ENCODE measurements at places on chromosomes 7 and 10.

DNA sequence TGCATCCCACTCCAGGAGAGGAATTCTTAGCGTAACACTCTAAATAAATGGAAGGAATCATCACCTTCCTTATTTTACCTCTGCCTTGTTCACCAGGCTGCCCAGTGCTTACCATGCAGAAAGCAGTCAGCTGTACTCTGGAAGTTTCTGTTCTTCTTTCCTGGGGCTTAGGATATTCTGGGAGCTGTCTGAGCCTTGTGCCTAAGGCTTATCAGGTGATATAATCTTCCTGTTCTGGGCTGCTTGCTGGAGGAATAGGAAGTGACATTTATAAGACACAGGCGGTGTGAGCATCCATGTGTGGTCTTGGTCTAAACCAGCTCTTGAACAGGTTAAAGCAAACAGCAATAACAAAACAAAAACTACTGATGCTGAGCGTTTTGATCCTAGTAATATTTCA is 13.5 kb downstream of the KCTD7 start:
- DNase-seq = no peak

DNA sequence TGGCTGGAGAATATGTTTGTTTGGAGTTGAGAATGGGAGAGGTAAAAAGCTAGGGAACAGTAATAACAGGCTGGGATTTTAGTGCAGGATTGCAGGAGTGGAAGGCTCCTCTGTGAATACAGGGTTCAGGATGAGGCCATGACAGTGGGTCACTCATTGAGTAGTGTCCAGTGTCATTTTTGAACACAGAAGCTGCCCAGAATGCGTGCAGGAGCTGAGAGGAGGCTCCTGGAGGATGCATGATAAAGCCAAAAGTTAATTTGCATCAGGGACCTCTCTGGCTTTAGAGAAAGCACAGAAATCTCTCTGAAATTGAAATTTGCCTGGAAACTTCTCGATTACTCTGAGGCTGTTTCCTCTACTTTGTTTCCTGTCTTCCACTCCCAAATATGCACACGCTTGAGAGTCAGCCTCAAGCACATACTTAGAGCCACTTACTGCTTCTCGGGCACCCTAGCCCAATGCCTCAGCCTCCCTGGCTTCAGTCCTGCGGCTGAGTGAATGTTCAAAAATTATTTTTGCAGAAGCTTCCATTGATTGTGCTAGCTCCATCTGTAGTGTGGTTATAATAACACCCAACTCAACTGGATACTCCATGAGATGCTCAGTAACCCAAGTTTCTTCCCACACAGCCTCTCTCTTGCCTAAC is 1.8 kb upstream of the GALNT17 start:
- no peak for DNase-seq

GRCh38 chr7:47584536-47584895 is 2.6 kb upstream of the TNS3 start:
- DNase-seq = no peak

DNA sequence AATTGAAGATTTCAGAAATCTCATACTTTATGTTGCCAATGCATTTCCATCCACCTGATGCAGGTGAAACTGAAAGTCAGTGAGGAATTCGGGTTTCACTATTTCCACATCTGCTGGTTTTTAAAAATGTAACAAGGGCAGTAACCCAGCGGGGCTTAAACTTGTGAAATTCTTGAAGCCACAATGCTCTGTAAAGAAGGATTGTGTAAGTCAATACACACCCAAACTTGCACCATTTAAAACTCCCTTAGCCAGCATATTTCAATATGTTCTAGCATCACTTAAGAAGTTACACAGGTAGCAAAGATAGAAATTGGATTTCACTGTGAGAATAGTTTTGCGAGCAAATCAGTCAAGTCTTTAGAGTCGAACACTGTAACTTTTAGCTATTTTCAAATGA is 386.1 kb downstream of the PLXDC2 start:
- DNase-seq = no peak

DNA sequence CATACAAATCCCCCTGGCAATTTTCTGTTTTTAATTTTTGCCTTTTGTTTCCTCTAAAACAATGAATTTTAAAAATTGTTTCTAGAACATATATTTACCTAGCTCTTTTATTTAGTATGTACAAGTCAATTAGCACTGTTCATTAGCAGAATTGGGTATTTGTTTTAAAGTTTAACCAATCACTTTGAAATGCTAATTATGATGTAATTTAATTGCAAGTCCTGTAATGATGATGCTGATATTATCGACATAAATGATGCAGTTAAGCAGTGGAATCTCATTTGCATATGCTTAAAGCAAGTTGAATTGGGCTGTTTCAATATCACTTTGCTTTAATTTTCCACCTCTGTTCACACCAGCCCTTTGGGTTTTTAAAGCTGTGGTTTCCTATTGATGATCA is 2.7 kb downstream of the FOXP2 start:
- DNase-seq = no peak

DNA sequence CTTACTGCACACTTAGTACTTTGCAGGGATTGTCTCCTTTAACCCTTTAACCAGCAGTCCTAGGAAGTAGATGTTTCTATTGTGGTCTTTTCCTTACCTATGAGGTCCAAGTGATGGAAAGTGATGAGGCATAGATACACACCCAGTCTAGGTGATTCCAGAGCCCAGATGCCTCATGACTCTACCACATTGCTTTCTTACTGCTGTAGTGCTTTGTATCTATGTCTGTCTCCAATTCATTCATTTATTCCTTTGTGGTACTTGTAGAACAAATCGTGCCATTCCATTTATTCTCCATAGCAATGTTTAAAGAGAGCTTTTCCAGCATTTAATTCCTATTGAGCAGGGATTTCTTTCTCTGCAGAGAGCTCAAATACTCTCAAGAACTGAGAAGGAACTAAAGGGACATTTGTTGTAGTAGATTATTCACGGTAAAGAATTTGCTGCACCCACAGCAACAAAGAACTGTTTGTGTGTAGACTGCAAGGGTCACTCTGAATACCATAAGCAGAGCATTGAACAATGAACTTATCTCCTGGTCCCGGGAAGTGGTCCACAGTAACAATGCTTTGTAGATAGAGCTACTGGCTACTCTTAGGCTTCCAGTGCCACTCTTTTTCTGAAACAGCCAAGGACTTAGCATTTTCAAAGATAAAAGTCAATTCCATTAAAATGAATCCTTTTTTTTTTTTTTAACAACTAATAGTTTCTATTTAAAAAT is 337.0 kb downstream of the PTEN start:
- DNase-seq = no peak

- DNase-seq = no peak
Measured at GRCh38 chr10:27535317-27535716, 31.2 kb downstream of the RAB18 start.

- DNase-seq = no peak
Measured at GRCh38 chr10:78715435-78715834, 353.3 kb upstream of the ZMIZ1 start.

DNA sequence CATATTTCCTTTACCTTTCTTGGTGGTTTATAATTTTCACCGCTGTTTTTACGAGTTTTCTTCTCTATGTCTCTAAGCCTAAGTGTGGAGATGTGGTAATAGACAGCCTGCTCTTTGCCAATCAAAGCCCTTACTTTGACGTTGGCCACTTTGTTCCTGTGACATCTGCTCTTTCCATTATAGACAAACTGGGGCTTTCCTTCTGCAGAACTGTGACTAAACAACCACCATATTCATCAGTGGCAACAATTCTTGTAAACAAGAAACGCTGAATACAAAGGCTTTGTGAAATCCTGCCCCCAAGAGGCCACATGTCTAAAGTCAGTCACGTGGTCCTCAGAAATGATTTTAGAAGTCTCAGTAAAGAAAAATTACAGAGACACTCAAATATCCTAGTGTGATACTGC is 59.6 kb upstream of the CAPZA2 start:
- DNase-seq = no peak

DNA sequence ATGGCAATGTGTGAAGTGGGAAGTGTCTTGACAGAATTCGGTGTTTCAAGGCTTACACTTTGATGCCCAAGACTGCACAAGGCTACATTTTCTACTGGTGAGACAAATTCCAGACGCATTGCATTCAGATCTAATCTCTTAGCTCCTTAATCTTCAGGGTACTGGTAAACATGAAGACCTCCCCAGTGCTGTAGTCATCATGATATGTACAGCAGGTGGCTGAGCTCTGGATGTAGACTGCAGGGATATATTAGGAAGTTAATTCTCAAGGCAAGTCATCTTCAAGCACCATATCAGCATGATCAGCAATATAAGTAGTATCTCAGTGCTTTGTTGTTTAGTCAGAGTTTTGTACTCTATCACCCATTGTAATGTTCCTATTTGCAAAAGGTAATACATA is 61.8 kb downstream of the IKZF1 start:
- DNase-seq = no peak

GRCh38 chr7:141191277-141191676 is 117.4 kb downstream of the TMEM178B start:
- no peak for DNase-seq

- DNase-seq = no peak
Measured at GRCh38 chr10:48516911-48517310, 88.0 kb downstream of the ARHGAP22 start.

GRCh38 chr10:125209591-125210355 is 49.4 kb upstream of the CTBP2 start:
- no peak for DNase-seq

GRCh38 chr7:88169717-88170320 is 50.0 kb downstream of the SRI start:
- DNase-seq = no peak

GRCh38 chr10:55104738-55105137 is 303.7 kb upstream of the PCDH15 start:
- DNase-seq = no peak

DNA sequence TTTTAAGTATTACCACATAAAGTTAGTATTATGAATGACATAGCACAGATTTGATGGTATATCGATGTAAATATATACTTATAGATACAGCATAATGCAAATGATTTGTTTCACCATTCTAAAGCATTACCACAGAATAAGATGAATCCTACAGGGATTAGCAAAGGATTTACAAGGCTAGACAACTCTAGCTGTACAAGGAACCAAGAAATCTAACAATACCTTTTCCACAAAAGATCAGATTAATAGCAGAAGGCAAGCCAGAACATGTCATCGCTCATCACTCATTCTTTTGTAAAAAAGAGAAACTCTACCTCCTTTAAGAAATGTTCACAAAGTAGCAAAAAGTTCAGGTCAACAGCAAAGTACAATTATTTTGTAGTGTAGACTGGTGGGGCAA is 105.1 kb upstream of the ANK3 start:
- DNase-seq = no peak

DNA sequence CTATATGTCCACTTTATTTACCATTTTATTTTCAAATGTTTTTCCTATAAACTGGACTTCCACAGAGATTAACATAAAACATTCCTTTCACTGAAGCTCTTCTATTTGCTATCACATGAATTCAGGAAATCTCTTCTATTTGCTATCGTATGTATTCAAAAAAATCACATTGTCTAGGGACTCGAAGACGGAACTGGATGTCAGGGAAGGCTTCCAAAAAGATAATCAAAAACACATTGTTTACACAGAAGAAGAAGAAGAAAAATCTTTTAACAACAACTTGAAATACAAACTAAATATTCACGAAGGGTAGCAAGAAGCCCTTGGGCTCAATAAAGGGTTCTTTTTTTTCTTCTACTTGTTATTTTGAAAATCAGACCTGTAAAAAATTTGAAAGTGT is 426.1 kb upstream of the LRRN3 start:
- no peak for DNase-seq

GRCh38 chr7:90180649-90181048 is 26.4 kb downstream of the STEAP1 start:
- no peak for DNase-seq

- DNase-seq = no peak
Measured at GRCh38 chr7:50504646-50505546, 54.7 kb upstream of the FIGNL1 start.

- no peak for DNase-seq
Measured at GRCh38 chr7:74258639-74259038, 4.4 kb upstream of the RFC2 start.

DNA sequence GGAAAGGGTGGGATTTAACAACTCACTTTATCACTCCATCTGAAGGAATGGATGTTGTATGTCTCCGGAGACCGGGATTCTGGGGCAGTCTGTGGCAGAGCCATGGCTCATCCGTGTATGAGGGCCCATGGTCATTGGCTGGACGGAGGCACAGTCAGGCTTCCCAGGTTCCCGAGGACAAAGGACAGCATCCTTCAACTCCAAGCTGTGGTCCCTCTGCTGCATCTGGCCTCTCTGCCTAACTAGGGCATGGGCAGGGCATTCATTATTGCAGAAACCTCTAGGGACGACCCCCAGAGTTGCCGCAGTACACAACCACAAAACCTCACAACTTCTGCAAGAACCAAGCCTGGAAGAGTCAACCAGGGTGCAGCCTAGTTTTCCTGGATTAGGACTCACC is 525.2 kb downstream of the GLRX3 start:
- no peak for DNase-seq

DNA sequence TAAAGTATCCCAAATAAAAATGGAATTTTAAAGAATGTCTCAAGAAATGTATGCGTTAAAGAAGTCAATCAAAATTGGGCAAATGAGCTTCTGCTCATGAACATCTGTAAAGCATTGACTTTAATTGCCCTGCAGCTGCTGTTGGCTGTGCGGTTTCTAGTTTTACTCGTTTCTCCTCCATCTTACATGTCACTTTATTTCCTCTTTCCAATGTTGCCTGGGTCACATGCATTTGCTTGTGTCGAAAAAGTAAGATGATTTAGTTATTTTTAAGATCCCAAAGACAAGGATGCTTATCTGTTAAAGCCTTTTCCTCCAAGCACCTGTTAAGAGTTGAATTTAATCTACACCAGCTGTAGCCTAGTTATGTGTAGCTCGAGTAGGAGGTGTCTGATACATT is 310.4 kb downstream of the EXOC4 start:
- no peak for DNase-seq

GRCh38 chr10:123517426-123517825 is 148.7 kb upstream of the GPR26 start:
- DNase-seq = no peak

- no peak for DNase-seq
Measured at GRCh38 chr10:131213741-131214505, 97.6 kb downstream of the TCERG1L start.

GRCh38 chr7:121307021-121307574 is 21.7 kb upstream of the WNT16 start:
- no peak for DNase-seq

- no peak for DNase-seq
Measured at GRCh38 chr7:70725448-70725847, 406.5 kb upstream of the GALNT17 start.

All from stimulated activated CD4-positive, alpha-beta T cell treated with anti-CD3 and anti-CD28 coated beads, Interleukin-12 subunit alpha, Interleukin-12 subunit beta, amount 100 ng/mL, for 48 hours (primary cell).